ENCODE measurements at places on chromosomes 6 and 20.

DNA sequence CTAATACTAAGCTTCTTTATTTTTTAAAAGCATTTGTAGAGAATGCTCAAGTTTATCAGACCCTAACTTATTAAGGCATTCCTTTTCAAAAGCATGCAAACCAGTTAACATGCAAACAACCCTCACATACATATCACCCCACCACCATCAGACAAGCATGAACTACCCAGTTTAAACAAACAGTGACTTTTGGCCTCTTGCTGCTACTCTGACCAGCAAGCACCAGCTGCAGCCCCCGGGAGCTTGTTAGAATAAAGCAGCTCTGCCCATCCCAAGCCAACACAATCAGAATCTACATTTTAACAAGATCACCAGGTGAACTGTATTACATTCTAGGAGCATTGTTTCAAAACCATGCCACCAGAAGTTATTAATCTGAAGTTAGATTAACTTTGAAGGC is 5.9 kb upstream of the NUP153 start:
- no peak for DNase-seq

GRCh38 chr6:100665041-100665380 is 200.3 kb upstream of the SIM1 start:
- DNase-seq = no peak

GRCh38 chr6:79468116-79468515 is 69.1 kb downstream of the LCA5 start:
- no peak for DNase-seq

DNA sequence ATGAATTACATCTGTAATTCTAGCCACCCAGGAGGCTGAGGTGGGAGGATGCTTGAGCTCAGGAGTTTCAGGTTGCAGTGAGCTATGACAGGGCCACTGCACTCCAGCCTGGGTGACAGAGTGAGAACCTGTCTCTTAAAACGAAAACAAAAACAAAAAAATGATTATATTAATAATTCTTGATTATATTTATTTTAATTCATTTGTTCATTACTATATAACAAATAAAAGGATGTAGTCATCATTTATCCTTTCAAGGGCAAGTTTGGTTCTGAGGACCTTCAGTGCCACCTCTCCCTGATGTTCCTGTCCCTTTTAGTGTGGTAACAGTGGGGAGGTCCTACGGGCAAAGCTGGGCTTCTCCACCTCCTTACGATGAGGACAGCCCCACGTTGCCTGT is 167.1 kb upstream of the SCGN start:
- DNase-seq = no peak

- DNase-seq = no peak
Measured at GRCh38 chr6:166852451-166852975, 103.8 kb downstream of the RNASET2 start.

GRCh38 chr6:53458105-53458866 is 86.6 kb downstream of the GCLC start:
- no peak for DNase-seq
